ENCODE measurements at places on chromosomes 2 and 18.

GRCh38 chr2:58377181-58377580, 136.1 kb upstream of the FANCL start:
- DNase-seq = no peak

- DNase-seq = no peak
These were observed 27.8 kb downstream of the DNMT3A start for GRCh38 chr2:25313711-25314513.

DNA sequence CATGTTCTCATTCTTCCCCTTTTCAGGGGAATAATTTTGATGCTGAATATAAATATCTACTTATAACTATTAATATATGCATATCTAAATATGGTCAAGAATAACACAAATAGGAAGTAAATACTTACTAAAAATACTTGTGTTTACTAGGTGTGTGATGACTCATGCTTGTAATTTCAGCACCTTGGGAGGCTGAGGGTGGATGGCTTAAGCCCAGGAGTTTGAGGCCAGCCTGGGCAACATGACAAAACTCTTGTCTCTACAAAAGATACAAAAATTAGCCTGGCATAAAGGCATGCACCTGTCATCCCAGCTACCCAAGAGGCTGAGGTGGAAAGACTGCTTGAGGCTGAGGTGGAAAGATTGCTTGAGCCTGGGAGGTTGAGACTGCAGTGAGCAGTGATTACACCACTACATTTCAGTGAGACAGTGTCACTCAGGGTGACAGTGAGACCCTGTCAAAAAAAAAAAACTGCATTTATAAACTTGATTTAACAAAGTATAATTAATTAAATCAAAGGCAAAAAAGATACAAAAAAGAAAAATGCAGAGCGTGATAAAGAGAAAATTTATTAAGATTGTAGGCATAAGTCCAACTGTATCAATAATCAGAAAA, 703.1 kb upstream of the VRK2 start:
- DNase-seq = no peak

DNA sequence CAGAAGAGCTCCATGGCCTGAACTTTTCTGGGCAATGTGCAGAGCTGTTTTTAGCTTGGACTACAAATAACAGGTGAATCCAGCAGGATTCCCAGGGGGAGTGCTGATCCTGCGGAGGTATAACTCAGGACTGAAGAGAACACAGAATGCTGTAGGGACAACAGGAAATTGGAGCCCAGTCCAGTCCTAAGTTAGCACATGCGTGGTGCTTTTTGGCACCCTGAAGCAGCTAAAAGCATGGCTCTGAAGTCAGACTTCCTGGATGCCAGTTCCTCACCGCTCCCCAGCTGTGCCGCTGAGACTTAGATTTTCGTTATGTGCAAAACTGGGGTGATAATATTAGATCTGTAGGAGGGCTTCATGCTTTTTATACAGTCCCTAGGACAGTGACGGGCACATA, 58.6 kb downstream of the GALR1 start:
- no peak for DNase-seq

- DNase-seq = no peak
These were observed 39.5 kb downstream of the ACSL3 start for GRCh38 chr2:222900354-222900753.

GRCh38 chr2:178819992-178820391, 12.8 kb upstream of the TTN start:
- DNase-seq = peak; percentile 71

DNA sequence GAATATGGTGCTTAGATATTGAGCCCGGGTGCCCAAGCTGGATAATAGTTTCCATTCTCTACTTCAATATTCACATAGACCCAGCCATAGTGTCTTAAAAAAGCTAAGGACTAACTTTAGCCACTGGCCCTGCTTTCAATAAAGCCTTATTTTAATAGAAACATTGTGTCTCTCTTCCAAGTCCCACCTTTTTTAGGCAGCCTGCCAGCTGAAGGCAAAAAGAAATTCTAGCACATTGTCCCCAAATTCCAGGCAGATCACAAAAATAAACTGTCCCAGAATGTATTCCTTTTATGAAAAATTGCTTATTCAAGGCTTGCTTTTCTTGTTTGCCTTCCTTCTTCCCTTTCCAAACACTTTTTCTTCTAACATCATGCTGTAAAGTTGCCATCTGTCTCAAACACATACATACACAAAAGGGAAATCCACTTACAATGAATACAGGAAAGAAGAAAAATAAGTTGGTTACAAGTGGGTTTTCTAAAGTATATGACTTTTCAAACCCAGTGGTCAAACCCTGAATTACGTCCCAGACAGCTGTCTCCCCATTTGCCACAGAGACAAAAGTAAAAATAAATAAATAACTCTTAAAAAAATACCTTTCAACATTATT, 778.5 kb downstream of the BCL11A start:
- no peak for DNase-seq

- no peak for DNase-seq
These were observed 85.4 kb upstream of the ZCCHC2 start for GRCh38 chr18:62437235-62438017.

DNA sequence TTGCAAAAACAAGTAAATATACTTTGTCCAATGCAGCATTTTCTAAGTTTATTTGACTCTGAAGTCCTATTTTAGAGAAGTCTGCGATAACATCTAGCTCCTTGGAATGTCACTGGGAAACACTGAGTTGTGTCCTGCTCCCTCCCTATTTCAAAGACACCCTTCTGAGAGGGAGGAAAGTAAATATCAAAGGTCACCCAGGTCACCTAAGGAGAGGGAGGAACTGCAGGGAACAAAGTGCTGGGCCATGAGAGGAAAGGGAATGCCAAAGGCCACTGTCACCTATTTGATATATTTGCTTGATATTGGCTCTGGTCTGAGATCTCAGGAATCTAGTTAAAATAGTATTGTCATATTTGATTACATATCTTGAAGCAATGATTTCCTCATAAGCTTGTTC, 201.3 kb downstream of the GCA start:
- no peak for DNase-seq

GRCh38 chr18:51077217-51077616, 47.2 kb downstream of the SMAD4 start:
- no peak for DNase-seq

DNA sequence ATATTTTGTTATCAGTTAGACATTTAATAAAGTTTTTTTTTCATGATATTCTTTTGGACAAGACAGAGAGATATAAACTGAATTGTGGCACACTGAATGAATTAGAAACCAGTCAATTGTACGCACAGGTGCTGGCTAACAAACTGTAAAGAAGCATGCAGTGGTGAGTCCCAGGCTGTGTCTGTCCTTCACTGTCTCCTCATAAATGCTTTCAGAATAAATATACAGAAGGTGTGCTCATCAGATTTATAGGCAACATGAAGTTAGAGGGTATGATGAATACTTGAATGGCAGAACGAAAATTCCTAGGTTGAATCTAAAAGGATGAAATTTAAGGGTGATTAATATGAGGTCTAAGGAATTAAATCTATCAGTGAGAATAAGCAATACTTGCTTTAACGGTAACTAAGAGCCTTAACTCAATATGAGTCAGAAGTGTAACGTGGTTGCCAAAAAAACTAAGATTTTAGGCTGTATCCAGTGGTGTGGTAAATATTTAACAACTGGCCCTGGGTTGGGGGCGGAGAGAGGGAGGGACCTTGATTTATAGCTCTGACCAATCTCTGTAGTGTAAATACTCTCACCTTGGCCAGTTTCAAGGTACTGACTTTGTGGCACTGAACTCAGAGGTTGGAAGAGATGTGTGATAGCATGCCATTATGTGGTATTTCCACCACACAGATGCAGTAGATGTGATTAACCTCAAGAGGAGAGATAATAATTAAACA, 41.9 kb upstream of the AAK1 start:
- DNase-seq = peak; percentile 90
